ENCODE measurements at places on chromosomes 1 and 21. TPM values are rescaled to one million over a fixed set of nuclear protein-coding genes. Genes with fewer than 3 reads are reported as not detected.

SLFNL1 gene
- 0.38 TPM for total RNA-seq

GRCh38 chr1:216422821-216423520, at the start of gene USH2A:
USH2A (minus strand) TSS chr1:216423448; CDS start chr1:216422336, 1,112 bp downstream.
- DNase-seq = no peak

GRCh38 chr21:34867785-34868184, 181.3 kb downstream of the RUNX1 start:
- no peak for DNase-seq

DNA sequence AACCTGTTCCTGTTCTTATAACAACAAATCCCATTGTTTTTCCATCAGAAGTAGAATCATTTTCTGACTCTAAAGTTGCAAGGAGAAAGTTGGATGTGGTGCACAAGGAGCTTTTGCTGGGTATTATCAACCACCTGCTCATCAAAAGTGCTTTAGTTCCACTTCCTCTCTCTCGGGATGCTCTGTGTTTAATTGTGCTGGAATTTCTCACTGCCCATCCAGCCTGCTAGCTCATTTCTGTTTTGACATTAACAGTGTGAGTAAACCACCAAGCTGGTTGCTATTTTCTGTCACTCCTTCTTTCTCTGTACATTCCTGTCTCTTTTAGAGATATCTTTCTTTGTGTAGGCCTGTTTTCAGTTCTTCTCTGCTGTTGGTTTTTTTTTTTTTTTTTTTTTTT, 6.0 kb downstream of the KDM4A start:
- DNase-seq = no peak
